Central memory CD4-positive, alpha-beta T cell (primary cell): ENCODE measurements at places on chromosomes 2 and 18.

GRCh38 chr2:195575879-195576401, 81.1 kb upstream of the SLC39A10 start:
- DNase-seq, result no peak

- no peak for DNase-seq
Observed at GRCh38 chr2:159706385-159706980, 5.8 kb upstream of the MARCHF7 start.

DNA sequence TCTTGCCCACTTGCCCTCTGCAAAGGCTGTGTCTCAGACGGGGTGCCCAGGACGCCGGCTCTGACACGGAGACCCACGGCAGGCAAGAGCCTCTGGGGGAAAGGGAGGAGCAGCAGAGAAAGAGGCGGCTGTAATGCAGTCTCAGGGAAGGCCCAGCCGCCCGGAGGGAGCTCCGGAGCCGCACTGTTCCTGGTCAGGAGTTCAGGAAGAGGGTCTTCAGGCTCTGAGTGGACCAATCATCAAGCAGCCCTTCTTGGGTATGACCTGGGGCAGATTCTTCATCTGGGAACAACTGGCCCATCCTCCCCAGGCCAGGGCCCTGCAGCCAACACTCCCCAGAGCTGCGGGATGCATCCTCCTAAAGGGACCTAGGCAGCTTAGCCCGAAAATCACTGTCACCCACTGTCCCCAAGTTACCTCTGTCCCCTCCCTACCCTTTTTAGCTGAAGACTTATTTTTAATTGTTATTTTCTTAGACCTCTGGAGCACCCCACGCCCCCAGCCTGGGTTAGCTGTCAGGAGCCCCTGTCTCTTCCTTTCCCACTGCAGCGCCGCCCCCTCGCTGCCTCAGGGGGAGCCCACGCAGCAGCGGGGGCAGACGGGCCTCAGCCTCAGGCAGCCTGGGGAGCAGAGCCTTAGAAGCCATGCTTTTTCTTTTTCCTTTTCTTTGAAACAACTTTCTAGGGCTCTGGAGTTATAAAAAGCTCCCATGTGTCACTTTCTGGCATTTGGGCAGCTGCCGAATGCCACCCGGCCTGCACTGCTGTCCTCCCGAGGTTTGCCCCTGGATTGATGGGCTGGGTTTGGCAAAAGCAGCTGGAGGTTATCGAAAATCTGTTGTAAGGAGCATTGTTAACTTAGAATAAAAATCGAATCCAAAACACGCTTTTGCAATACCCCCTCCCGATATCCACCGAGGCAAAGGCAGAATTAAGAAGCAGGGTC, 644 bp upstream of the NEU2 start:
- DNase-seq, result no peak

DNA sequence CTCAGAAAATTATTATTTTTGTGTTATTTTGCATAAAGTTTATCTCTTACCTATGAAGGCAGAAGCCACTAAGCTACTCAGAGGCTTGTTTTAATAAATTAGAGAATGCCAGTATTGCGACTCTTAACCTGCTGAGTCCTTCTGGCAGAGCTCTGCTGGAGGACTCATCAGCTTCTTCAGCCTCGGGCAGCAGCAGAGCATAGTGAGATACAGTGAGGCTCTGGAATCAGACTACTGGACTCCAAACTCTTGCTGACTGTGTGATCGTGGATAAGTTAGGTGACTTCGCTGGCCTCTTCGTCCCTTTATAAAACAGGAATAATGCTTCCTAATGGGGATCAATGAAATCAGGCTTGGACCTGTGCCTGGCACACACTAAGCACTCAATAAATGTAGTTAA, 1.7 kb downstream of the PTRHD1 start:
- no peak for DNase-seq

DNA sequence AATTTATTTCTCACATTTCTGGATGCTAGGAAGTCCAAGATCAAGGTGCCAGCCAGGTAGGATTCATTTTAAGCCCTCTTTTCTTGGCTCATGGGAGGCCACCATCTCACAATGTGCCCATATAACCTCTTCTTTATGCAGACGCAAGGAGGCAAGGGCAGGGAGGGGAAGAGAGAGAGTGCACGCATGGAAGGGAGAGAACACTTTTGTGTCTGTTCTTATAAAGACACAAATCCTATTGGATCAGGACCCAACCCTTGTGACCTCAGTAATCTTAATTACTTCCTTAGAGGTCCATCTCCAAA, 32.5 kb downstream of the CMPK2 start:
- DNase-seq, result no peak

GRCh38 chr2:55112229-55113031, 62.2 kb upstream of the RTN4 start:
- no peak for DNase-seq

DNA sequence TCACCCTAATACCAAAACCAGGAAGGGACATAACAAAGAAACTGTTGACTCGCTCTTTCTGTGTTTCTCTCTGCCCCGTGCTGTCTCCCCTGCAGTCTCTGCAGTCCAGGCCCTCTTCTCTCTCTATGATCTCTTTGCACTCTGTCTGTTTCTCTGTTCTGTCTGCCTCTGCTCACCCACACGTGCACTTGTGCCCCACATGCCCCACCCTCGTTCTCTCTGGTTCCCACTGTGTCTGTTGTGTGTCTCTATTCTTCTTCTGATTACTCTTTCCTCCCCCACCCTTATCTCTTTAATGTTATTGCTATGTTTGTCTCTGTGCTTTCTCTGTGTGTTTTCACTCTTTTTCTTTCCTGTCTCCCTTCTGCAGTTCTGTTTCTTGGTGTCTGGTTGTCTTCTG, 54.0 kb downstream of the NAT8 start:
- no peak for DNase-seq

- DNase-seq, result no peak
Observed at GRCh38 chr18:21914739-21915319, 174.2 kb downstream of the MIB1 start.

DNA sequence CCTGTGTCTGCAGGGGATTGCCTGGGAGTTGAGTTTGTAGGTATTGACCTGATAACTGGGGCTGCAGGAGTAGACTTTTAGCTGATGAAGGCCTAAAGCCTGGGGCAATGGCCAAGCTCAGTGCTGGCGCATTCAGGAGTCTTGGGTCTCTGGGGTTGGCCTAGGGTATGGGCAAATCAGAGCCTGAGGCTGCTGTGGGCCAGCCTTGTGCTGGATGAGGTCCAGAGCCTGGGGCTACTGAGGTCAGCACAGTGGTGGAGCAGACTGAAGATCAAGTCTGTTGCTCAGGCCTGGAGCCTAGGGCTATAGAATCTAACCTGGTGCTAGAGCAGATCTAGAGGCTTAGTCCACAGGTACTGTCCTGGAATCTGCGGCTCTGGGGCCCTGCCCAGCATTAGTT, 262.4 kb downstream of the ZNF804A start:
- no peak for DNase-seq

DNA sequence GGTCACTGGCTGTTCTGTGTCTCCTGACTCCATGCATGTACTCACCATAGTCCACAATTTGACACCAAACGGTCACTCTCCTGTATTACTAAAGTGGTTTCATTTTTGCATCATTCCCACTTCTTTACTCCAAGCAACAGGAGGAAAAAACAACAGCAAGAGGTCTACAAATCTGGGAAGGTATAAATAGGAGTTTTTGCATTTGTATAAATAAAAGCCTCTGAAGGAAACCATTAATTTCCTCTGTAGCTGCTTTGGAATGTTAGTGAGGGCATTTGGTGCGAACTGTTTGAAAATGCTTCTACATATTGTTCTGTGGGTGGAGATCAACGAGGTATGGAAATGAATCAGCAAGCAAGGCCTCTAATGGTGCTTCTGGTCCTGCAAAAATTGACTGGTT, 148.5 kb upstream of the DLX2 start:
- DNase-seq, result no peak

DNA sequence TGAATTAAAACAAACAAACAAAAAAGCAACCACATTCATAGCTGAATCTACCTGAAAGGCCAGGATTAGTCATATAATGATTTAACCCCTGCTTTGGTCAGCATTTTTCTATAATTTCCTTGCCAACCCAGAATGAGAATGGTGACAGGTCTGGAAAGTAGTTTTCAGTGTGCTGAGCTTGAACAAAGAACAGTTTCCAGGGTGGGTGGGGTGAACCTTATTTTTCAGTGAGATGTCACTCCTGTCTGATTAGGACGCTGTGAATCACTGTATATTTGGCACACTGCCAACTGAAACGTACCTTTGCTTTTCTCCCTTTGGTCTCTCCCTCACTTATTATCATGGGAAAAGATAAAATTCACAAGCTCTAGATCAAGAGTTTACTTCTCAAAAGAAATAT, 35.0 kb upstream of the DSC1 start:
- no peak for DNase-seq

DNA sequence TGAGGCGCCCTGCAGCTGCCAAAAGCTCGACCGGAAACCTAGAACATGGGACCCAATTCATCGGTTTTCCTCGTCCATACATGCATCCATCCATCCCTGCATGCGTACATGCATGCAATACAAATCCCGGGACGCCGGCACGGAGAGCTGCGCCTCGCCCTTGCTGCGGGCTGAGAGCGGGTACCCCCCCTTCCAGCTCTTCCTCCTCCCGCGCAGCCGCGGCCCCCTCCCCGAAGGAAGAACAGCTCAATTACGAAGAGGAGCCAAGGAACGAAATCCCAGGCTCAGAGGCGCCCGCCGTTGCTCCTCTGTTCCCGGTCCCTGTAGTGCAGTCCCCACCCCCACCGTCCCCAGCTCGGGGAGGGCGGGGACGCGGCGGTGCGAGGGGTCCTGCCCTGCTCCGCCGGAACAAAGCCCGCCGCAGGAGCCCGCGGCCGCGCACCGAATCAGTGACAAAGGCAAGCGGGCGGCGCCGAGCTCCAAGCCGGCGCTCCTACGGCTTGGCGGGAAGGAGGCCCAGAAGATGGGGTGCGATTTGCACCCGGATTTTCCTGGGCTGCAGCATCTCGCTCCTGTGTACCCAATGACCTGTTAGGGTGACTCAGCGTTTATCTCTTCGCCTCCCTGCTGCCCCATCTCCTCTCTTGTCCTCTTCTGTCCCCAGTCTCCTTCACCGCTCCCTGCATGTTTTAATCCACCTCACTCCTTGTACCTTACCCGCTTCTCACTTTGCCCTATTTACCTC, 8.9 kb upstream of the POU3F3 start:
- DNase-seq, result no peak

DNA sequence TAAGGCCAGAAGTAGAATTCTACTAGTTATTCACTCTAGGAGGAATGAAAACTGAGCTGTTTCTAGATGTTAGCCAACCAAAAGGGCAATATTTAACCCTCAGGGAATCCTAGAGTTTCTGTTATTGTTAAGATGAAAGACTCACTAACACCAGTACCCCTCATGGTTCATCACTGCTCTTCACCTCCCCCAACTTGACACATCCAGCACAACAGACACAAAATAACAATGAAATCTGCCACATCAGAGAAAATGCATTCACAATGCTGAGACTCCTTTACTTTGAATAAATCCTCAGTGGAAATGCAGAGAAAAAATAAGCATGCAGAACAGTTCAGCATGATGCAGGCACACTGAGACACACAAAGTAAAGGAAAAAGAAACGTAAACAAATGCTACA, 111.3 kb downstream of the RIF1 start:
- DNase-seq, result no peak

- no peak for DNase-seq
Observed at GRCh38 chr2:109710505-109711229, 83.4 kb upstream of the RGPD5 start.

- DNase-seq, result no peak
Observed at GRCh38 chr2:224968051-224968450, 74.2 kb downstream of the DOCK10 start.
